H7 (cell line): ENCODE measurements at places on chromosomes 4 and X.

GRCh38 chr4:16772366-16772850, 126.0 kb downstream of the LDB2 start:
- DNase-seq = no peak

- DNase-seq = no peak
Observed at GRCh38 chr4:168257768-168258167, 60.8 kb downstream of the DDX60 start.

DNA sequence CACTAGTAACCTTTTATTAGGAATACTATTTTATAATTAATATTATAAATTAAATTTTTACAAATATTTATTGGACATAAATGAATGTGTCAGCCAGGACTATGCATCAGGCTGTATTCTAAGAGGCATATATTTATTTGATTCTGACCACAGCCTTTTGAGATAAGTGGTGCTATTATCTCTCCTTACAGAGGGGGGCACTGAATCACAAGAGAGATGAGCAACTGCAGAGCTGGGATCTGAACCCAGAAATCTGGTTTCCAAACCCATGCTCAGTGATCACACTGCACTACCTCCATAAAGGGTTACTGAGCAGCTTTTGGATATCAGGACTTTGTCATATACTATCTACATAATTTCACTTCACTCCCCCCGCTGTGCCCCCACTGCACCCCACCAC, 322.0 kb downstream of the TMA16 start:
- peak; percentile 1 for DNase-seq

- no peak for DNase-seq
Observed at GRCh38 chr4:67320645-67321044, 224.7 kb downstream of the CENPC start.

DNA sequence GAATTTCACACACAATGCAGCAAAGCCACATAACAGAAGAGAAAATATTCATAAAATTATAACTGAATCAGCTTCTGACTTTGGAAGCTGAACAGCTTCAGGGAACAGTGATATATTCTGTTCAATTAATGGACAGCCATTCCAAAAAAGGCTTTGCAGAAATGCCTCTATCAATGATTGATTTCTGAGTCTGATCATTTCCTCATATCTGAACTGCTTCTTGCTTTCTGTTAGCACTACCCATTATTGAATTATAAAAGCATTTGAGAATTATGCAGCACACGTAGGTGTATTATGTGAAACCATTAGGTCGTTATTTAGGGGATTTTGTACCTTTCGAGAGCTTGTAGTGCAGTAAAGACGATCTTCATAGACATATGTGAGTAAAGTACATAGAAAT, 159.6 kb downstream of the STIM2 start:
- no peak for DNase-seq

- no peak for DNase-seq
Observed at GRCh38 chr4:1192091-1192492, 19.7 kb upstream of the SPON2 start.

- no peak for DNase-seq
Observed at GRCh38 chr4:10347815-10348214, 109.4 kb downstream of the ZNF518B start.

- DNase-seq = no peak
Observed at GRCh38 chrX:154372612-154373022, 1.8 kb downstream of the FLNA start.

DNA sequence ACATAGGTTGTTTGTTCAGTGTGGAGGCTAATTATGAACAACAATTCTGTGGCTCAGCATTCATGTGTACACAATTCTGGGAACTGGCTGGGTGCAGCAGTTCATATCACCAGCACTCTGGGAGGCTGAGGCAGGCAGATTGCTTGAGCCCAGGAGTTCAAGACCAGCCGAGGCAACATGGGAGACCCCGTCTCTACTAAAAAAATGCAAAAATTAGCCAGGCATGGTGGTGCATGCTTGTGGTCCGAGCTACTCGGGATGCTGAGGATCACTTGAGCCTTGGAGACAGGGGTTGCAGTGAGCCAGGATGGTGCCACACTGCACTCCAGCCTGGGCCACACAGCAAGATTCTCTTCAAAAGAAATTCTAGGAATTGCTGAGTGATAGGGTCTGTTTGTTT, 4.5 kb upstream of the PPP2R2C start:
- DNase-seq = no peak

GRCh38 chr4:103867311-103867710, 147.5 kb upstream of the TACR3 start:
- no peak for DNase-seq

GRCh38 chr4:98568941-98569663, 89.3 kb downstream of the TSPAN5 start:
- DNase-seq = no peak

GRCh38 chrX:74467656-74468055, 46.4 kb downstream of the SLC16A2 start:
- no peak for DNase-seq

GRCh38 chr4:150078041-150078578, at the start of gene DCLK2:
DCLK2 (plus strand) TSS chr4:150078445; CDS start chr4:150079028, 583 bp downstream.
- DNase-seq = peak; percentile 92

GRCh38 chrX:72466493-72466892, 106.2 kb downstream of the HDAC8 start:
- no peak for DNase-seq

GRCh38 chr4:22029803-22030202, 81.2 kb upstream of the KCNIP4 start:
- DNase-seq = peak; percentile 33

DNA sequence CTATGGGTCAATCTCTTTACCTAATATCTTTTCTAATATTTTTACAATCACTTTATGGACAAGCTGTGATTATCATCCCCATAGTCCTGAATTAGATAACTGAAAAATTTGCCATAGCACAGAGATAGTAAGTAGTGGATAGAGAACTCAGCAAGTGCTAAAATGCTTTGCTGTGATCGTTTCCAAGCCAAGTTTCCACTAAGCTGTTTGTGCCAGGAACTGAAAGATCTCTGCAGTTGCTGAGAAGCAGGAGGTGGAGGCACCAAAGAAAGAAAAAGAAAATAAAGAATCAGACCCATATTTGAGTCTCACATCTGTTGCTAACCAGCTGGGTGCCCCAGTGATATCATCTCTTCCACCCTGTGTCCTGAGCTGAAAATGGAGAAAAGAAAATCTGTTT, 605.6 kb upstream of the BOD1L1 start:
- DNase-seq = no peak

DNA sequence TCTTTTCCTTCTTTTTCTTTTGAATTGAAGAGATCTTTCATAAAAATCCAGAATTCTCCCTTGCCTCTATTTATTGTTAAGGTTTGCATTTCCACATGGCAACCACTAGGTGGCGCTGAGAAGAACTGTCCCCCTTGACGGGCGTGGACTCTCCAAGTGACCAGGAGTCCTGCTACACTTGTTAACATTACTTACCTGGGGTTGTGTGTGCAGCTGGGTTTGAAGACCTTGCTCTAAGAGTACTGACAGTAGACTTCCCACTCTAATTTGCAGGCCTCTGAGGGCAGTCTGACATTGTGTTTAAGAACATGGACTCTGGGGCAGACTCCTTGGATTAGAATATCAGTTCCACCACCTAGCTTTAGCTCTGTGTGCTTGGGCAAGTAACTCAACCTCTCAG, 52.8 kb downstream of the GPRIN3 start:
- peak; percentile 63 for DNase-seq

DNA sequence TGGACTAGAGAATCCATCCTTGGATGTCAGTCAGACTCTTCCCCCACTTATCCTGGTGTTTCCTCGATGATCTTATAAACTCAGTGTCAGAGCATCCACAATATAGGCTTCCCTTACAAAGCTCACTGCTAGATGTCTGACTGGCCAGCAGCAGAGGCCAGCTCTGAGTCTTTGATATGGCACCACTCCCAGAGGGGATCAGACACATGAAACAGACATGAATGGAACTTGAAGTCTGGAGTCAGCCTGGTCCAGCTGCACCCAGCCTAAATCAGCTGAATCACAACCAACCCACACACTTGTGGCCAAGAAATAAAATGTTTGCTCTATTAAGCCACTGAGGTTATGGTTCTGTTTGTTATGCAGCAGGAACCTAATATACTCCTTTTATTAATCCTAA, 129.6 kb upstream of the MED14 start:
- no peak for DNase-seq

DNA sequence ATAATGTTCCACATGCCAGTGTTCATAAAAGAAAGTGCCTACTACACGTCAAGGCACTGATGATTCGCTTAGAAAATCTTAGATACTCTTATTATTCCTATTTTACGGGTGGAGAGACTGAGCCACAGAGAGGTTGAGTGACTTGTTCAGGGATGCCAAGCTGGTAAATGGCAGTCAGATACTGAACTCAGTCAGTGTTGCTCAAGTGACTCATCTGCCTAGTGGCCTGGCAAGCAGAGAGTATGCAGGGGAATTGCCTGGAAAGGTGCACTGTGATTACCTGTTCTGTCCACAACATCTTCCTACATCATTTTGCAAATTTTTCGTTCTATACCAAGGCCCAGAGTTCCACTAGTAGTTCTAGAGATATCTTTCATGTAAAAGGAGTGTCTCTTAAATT, 68.4 kb downstream of the RAPGEF2 start:
- no peak for DNase-seq

GRCh38 chr4:70402762-70403161, 5.0 kb downstream of the OPRPN start:
- DNase-seq = no peak

GRCh38 chrX:71432733-71433132, 66.6 kb downstream of the TAF1 start:
- no peak for DNase-seq

DNA sequence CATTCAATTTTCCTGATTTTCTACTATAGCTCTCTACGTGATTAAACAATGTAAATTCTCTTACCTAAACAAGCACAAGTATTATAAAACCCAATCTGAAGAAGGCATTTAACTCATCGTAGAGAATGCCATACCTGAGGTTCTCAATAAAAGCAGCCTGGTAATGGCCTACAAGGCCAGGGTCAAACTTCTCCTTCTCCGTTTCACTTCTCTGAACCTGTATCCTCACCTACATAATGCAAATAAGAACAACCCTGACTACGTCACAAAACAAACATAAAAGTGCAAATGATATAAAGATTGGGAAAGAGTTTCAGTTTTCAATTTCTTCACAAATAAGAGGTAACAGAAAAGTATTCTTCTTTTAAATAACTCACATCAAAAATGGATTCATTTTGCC, 55.6 kb upstream of the STS start:
- DNase-seq = no peak

- peak; percentile 30 for DNase-seq
Observed at GRCh38 chr4:24856586-24856985, 56.3 kb downstream of the CCDC149 start.

DNA sequence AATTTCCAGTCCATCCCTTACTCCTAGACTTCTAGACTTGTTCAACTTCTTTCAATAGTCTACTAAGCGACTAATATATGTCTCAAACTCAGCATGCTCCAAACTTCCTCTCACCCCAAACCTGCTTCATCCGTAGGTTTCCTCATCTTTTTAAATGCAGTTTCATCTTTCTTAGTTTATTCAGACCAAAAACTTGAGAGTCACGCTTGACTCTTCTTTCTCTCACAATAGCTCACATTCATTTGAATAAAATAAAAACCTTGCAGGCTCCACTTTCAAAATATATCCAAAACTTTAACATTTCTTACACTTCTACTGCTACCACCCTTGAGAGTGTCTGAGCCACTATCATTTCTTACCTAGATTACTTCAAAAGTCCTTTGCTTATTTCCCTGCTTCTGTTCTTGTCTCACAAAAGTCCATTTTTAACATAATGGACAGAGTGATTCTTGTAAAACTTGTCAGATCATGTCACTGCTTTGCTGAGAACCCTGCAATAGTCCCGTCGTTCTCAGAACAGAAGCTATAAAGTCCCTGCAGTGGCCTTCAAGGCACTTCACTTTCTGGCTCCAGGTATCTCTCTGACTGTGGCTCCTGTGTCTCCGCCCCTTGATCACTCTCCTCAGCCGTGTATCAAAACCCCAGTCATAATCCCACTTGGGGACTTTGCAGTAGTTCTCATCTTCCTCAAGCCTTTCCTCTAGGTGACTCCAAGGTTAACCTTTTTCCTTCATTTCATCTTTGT, 167.6 kb downstream of the ARHGAP24 start:
- DNase-seq = no peak

- DNase-seq = no peak
Observed at GRCh38 chr4:170652571-170652970, 562.8 kb upstream of the AADAT start.

GRCh38 chr4:8303485-8304281, 34.1 kb downstream of the HTRA3 start:
- DNase-seq = no peak

GRCh38 chr4:6200922-6201362, 593 bp upstream of the JAKMIP1 start:
- DNase-seq = no peak

GRCh38 chr4:118086344-118086743, 52.1 kb downstream of the NDST3 start:
- DNase-seq = no peak
